SJSA1 (cell line): ENCODE measurements at places on chromosomes 4 and X. TPM values are rescaled to one million over a fixed set of nuclear protein-coding genes. Genes with fewer than 3 reads are reported as not detected.

DNA sequence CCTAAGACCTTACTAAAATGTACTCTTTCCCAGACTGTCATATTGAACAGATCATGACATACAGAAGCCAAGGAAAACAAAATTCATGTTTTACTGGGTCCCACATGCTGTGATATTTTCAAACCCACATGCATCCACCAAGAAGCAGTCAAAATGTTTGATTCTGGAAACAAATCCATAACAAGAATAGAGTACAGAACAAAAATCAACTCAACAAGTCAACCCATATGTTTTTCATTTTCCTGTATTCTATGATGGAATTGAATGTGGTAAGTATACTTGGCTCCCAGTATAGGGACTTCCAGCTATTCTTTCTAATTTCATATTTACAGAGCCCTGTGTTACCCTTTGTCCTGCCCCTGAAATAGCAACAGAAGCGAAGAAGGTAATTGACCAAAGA is 106.8 kb downstream of the COL25A1 start:
- no peak overlapping the region for H3K27ac ChIP-seq
- H3K27me3 ChIP-seq: no peaks in the 10 kb centered on the region
- H3K4me3 ChIP-seq: no peak overlapping the region
- DNase-seq: no peak
- H3K4me1 ChIP-seq: no peaks in the 10 kb centered on the region
- H3K36me3 ChIP-seq: no peaks in the 10 kb centered on the region

DNA sequence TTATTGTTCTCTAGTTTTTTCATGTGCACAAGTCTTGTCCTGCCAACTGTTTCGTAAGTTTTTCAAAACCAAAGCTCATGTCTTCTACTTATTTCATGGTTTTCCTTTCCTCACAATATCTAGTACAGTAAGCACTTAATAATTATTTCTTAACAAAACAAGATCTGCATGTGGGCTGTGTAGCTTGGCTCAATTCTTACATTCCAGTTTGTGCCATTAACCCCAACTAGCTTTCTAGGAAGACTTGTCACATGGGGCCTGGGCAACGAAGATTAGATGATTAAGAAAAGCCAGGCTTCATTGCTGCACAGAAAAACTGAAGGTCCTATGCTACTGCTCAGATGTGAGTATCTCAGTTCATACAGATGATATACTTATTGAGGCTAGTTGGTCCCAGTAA is 155.3 kb upstream of the TEX13A start:
- H3K27me3 ChIP-seq: no peaks in the 10 kb centered on the region
- no peaks in the 10 kb centered on the region for H3K4me1 ChIP-seq
- DNase-seq: no peak
- H3K36me3 ChIP-seq: no peaks in the 10 kb centered on the region
- H3K27ac ChIP-seq: no peak overlapping the region

DNA sequence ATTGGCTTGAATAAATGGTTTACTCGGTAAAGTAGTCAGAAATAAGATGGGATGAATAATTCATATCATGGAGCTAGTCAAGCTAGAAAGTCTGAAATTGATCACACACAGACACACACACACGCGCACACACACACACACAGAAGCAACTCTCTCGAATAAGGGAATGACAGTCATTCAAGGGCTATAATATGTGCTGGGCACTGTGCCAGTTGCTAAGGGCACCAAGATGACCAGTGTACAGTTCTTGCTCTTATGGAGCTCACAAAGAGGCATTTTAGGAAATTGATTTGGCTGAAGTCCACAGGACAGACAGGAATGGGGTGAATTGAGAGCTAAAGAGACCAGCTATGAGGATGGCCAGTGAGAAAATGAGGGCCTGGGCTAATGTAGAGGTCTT is 34.2 kb upstream of the SH3D19 start:
- no peak for DNase-seq
- H3K27me3 ChIP-seq: no peaks in the 10 kb centered on the region
- H3K36me3 ChIP-seq: no peaks in the 10 kb centered on the region
- H3K27ac ChIP-seq: no peak overlapping the region
- no peak overlapping the region for H3K4me3 ChIP-seq
- no peaks in the 10 kb centered on the region for H3K4me1 ChIP-seq

- no peaks in the 10 kb centered on the region for H3K4me1 ChIP-seq
- no peaks in the 10 kb centered on the region for H3K27me3 ChIP-seq
- no peak overlapping the region for H3K27ac ChIP-seq
- H3K4me3 ChIP-seq: no peak overlapping the region
- no peaks in the 10 kb centered on the region for H3K36me3 ChIP-seq
Measured at GRCh38 chrX:21905953-21906352, 34.6 kb upstream of the SMS start.

PRRG3 gene
- not detected in 2 replicates for total RNA-seq

DNA sequence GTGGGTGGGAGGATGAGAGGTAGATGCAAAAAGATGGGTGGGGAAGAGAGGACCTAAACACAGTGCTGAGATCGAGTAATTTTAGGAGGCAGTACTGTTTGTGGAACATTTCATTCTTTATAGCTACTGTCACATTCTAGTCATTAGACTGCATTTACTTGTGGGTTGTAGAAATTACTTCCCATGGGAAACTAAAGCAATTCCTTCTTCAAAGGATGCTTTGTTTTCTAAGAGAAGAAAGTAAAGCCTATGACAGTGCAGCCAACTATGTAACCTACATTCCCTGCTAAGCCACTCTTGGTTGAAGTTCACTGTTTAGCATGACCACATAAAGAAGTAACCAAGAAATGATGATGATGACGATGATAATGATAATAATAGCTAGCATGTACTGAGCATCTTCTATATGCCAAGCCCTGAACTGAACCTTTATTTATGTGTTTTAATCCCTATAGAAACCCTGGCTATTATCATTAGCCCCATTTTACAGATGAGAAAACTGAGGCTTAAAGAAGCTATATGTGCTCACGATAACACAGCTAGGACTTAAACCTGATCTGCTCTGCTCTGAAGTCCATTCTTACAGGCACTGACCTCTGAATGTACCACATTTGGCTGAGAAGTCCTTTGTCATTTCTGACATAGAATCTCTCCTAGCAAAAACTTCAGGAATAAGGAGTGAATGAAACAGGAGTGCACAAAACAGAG is 114.5 kb upstream of the KIT start:
- H3K27ac ChIP-seq: no peak overlapping the region
- no peak for DNase-seq
- H3K27me3 ChIP-seq: 0 out of 2 replicates have a peak, but pooled peaks cover 2% of the 10 kb centered on the region
- no peak overlapping the region for H3K4me3 ChIP-seq

GRCh38 chrX:74606342-74606741 is 8.1 kb downstream of the RLIM start:
- H3K4me1 ChIP-seq: no peaks in the 10 kb centered on the region
- no peaks in the 10 kb centered on the region for H3K27me3 ChIP-seq
- H3K27ac ChIP-seq: no peak overlapping the region
- DNase-seq: no peak

CENPVL1 gene
- total RNA-seq: not detected in 2 replicates

GRCh38 chr4:126955292-126956183 is 677.2 kb upstream of the INTU start:
- no peak for DNase-seq
- H3K4me3 ChIP-seq: no peak overlapping the region
- H3K27me3 ChIP-seq: no peaks in the 10 kb centered on the region

CLNK gene
- not detected in 2 replicates for total RNA-seq

NHS gene
- 1.3 and 2.6 TPM in 2 replicates for total RNA-seq

DNA sequence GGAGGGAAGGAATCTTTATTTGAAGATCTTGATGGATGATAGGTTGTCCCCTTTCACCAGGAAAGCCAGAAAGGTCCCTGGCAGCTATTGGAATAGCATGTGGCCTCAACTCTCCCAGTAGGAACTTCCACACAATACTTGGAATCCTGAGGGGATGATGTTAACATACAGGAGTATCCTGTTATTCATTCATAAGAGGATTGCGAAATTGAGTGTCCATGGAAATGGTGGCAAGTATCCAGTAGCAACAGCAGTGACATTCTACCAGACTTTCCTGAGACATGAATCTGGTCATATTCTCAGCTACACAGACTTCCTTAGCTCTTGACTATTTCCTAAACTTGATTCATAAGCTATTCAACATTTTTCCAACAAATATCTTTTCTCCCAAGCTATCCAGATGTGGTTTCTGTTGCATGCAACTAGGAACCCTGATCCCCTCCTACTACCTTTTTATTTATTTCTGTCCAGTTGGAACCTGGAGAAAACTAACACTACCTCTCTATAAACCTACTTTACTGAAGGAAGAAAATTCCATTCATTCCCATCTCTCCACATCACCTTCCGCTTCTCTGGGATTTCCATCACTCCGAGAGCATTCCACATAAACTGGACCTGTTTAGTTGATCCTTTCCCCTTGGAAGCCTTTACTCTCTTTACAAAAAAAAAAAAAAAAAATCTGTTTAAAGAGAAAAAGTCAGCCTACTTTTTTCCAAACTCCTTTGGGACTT is 101.8 kb downstream of the ANXA5 start:
- no peak overlapping the region for H3K27ac ChIP-seq
- H3K4me1 ChIP-seq: no peaks in the 10 kb centered on the region
- no peak for DNase-seq

EMCN gene
- total RNA-seq: not detected in 2 replicates

GRCh38 chrX:26254436-26254835 is 38.5 kb downstream of the MAGEB5 start:
- no peaks in the 10 kb centered on the region for H3K4me1 ChIP-seq
- H3K27me3 ChIP-seq: no peaks in the 10 kb centered on the region
- H3K36me3 ChIP-seq: no peaks in the 10 kb centered on the region
- no peak overlapping the region for H3K27ac ChIP-seq
